ENCODE measurements at places on chromosomes 4 and X.

GRCh38 chrX:39899856-39900776, 197.6 kb downstream of the BCOR start:
- no peak for DNase-seq

DNA sequence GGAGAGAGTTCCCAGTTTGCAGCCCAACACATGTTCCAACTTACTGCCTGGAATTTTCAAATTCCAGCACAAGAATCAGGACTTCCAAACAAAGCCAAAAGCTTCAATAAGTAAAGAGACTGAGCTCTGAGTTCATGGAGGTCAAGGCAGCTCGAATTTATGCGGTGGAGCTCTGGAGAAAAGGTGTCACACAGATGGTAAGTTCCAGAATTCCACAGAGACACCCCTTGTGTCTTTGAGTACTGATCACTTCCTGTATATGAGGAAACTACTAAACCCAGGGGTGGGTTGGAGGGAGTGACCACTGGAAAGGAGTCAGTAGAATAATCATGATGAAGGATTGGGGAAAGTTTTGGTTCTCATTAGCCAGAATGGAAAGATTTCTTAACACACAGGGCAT, 118.5 kb upstream of the GUCY1A1 start:
- DNase-seq = no peak

- DNase-seq = no peak
Observed at GRCh38 chr4:189090174-189090814, 850.4 kb upstream of the FRG1 start.

DNA sequence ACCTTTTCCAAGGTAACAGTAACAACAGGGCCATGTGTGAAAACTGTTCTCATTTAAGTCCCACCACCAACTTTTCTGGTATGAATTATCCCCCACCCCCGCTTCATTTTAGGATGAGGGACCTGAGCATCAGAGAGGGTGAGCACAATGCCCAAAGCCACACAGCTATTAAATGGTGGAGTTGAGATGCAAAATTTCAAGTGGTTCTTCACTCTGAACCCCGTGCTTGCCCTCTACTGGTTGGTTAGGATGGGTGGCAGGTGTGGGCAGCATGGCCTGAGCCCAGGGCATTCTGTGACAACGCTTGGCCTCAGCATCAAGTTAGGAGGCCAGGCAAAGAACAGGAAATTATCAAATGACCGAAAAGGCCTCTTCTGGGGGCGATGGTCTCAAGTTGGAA, 33.5 kb downstream of the MED28 start:
- no peak for DNase-seq

DNA sequence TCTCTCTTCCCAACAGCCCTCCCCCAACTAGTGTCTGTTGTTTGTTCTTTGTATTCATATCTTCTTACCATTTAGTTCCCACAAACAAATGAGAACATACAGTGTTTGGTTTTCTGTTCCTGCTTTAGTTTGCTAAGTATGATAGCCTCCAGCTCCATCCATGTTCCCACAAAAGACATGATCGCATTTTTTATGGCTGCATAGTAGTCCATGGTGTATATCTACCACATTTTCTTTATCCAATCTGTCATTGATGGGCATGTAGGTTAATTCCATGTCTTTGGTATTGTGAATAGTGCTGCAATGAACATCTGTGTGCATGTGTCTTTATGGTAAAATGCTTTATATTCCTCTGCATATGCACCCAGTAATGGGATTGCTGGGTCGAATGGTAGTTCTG, 283.9 kb upstream of the FGF13 start:
- DNase-seq = no peak

DNA sequence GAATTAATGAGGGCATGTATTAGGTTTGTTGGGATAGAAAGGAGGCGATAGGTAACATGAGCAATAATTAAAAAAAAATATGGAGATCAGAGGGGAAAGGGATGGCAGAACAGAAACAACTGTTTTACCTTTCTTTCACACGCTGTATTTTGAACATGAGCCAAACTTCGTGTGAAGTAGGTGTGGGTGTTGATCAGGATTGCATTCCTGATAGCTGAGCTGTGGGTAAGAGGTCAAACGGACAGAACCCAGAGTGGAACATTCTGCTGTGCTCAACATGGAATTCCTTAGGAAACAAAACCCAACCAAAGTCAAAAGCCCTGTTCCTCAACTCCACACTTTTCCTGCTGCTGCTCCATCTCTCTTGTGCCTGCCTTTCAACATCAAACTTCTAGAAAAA, 162.5 kb upstream of the CASK start:
- no peak for DNase-seq

- no peak for DNase-seq
Observed at GRCh38 chrX:154890990-154891639, 5.0 kb downstream of the F8A1 start.

- DNase-seq = no peak
Observed at GRCh38 chrX:6021316-6022091, 207.2 kb downstream of the NLGN4X start.

DNA sequence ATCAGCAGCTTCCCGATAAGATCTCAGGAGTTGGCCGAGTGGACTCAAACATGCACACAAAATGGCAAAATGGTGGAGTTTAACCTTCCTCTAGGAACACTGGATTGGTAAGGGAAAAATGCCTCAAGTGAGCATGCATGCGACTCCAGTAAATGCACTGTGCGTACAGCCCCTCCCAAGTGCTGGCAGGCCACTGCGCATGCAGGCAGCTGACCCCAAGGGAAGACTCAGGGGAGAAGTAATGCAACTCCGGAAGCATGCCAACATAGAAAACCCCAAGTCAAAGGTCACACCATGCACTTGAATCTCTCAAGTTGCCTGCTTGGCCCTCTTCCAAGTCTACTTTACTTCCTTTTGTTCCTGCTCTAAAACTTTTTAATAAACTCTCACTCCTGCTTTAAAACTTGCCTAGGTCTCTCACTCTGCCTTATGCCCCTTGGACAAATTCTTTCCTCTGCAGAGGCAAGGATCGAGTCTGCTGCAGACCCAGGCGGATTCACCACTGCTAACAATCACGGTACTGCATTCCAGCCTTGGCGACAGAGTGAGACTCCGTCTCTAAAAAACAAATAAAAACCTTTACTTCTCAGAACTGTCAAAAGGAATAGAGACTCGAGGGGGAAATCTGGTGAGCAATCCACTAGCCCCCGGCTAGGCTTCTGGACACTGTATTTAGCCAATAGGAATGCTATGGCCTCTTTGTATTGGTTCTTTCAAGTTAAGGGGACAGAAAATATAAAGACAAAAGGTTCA, 33.5 kb downstream of the NYX start:
- no peak for DNase-seq

- DNase-seq = no peak
Observed at GRCh38 chrX:13695601-13696115, 6.7 kb downstream of the RAB9A start.

DNA sequence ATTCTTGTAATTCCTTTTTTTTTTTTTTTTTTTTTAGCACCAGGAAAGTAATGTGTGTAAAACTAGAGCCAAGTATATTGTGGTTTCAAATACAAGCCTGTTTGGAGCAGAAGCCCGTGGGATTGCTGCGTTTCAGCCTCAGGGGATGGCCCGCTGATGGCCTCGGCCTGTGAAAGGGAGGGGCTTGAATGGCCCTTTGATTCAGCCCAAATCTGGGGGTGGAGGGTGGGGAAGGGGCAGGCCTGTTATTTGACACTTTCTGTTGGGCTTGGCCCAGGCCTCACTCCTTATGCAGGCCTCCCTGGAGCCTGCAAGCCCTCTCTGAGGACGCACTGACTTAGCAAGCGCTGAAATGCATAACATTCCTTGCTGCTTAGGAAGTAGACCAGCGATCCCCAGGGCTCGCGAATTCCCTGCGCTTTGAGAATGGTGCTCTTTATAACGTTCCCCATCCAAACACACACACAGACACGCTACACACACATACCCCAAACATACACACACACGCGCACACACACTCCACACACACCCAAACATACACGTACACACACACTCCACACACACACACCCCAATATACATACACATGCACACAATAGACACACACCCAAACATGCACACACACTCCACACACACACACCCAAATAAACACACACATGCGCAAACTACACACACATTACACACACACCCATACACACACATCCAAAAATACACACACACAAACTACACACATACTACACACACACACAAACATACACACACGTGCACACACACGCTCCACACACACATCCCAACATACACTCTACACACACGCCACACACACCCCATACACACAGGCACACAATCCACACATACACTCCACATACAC, 29.6 kb downstream of the TLR10 start:
- DNase-seq = no peak

All from activated CD8-positive, alpha-beta memory T cell treated with anti-CD3 and anti-CD28 coated beads for 1 hour (primary cell).